Cardiac fibroblast (primary cell): ENCODE measurements at places on chromosomes 7 and 10.

GRCh38 chr7:5636914-5637313 lies 144.5 kb downstream of the RNF216 start:
- DNase-seq = peak; percentile 88

GRCh38 chr10:117594722-117595121 lies 52.2 kb downstream of the EMX2 start:
- DNase-seq = no peak

- DNase-seq = no peak
Observed at GRCh38 chr7:13991791-13992595, 2.5 kb upstream of the ETV1 start.

GRCh38 chr7:8037151-8037550 lies 68.6 kb downstream of the GLCCI1 start:
- peak; percentile 28 for DNase-seq

GRCh38 chr10:125073996-125074395 lies 86.4 kb downstream of the CTBP2 start:
- no peak for DNase-seq

- DNase-seq = no peak
Observed at GRCh38 chr7:158085741-158086695, 501.6 kb downstream of the PTPRN2 start.

DNA sequence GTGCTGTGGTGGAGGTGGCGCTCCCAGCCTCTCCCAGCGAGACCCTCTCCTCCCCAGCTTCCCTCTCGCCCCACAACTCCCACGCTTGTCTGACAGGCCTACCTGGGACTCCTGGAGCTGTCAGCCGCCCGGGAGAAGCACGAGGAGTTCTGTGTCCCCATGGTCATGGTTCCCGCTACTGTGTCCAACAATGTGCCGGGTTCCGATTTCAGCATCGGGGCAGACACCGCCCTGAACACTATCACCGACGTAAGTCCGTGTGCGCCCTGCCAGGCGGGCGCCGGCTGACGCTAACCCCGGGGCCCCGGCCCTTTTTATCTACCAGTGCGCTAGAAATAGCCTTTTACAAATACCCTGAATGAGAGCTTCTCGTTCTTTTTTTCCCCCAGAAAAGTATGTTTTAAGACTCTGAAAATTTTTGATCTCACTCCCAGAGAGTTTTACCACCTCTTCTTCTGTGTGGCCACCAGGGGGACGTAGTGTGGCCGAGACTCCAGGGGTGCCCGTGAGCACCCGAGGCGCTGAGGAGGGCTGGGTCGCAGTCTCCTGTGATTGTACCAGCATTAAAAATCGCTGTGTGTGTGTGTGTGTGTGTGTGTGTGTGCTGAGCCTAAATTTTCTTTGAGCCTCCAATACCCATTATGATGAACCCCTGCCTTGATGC lies 52.6 kb downstream of the PFKP start:
- peak; percentile 46 for DNase-seq

- no peak for DNase-seq
Observed at GRCh38 chr10:129942391-129942790, 21.7 kb downstream of the EBF3 start.

DNA sequence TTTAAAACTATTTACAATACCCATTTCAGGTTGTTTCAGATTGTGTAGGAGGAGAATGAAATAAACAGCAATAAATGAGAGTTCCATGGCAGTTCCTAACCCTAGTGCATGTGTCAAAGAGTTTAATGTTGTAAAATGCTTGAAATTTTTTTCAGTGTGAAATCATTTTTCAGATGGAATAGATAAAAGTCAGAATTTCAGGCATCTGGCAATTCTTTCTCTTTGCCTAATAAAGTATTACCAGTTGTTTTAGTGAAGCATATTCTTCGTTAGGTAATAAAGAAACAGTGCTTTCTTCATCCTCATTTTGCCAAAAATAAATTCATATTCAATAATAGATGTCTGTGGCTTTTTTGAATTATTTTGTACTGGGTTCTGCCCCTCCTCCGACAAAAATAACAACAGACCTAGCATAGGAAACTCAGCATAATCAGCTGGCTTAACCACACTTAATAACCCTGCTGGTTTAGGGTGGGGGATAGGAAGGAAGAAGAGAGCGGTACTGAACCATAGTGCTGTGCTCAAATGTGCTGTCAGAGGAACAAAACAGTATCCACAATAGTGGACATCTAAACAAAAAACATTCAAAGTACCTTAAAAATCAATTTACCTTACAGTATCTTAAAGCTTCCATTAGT lies 39.1 kb downstream of the MINDY3 start:
- DNase-seq = no peak

GRCh38 chr10:116665541-116666125 lies 44.9 kb downstream of the PNLIPRP2 start:
- DNase-seq = peak; percentile 5

- DNase-seq = no peak
Observed at GRCh38 chr10:57898231-57898630, 369.5 kb downstream of the IPMK start.

DNA sequence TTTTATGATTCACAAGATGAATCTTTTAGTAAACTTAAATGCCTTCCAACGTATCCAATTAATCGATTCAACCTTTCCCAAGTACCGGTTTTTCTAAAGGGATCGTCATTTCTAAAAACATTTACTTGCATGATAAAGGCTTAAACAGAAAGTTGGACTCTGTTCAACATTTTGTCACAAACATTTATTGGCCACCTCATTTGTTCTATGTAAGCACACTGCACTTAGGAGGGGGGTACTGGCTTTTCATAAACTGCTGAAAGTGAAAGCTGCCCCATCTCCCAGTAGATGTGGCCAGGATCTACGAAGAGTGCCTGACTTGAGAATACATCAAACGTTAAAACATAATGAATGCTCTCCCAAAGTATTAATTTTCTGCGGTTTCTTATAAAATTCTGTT lies 37.3 kb upstream of the LAMB4 start:
- peak; percentile 31 for DNase-seq

DNA sequence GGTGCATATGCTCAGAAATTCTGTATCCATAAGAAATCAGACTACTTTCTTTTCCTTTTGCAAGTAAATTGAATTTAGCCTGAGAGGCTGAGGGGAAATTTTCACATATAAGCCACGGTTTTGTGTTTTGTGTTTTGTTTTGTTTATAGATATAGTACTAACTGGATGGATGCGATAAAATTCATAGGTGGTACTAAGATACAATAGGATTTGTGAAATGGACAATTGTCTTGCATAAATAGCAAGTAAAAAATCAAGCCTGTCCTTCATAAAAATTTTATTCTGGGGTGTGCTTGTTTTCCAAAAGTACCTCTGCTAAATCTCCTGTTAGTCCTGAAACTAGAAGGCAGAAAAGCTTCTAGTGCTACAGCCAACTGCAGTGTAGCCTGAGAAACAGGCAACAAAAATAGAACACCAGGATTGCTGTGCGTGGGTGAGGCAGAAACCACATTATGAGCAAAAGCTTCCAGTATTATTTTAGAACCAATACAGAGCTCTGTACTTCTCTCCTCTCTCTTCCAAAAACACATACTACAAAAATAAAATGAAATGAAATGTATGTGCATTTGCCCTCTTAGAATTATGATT lies 634 bp upstream of the HDAC9 start:
- peak; percentile 53 for DNase-seq

GRCh38 chr10:133131053-133131452 lies 29.0 kb upstream of the KNDC1 start:
- DNase-seq = no peak

DNA sequence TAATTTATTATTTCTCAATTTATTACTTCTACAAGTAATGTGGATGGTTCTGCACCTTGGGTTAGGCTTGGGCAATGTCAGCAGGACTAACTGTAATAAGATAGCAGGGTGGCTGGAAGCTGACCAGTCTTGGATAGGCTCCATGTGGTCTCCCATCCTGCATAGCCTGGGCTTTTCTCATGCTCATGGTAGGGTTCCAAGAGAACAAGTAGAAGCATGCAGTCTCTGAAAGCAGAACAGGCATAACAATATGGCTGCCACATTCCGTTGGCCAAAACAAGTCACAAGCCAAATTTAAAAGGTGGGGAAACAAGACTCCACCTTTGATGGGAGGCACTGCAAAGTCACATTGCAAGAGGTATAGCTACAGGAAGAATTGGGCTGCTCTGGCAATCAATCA lies 98.6 kb upstream of the MDFIC start:
- peak; percentile 49 for DNase-seq

DNA sequence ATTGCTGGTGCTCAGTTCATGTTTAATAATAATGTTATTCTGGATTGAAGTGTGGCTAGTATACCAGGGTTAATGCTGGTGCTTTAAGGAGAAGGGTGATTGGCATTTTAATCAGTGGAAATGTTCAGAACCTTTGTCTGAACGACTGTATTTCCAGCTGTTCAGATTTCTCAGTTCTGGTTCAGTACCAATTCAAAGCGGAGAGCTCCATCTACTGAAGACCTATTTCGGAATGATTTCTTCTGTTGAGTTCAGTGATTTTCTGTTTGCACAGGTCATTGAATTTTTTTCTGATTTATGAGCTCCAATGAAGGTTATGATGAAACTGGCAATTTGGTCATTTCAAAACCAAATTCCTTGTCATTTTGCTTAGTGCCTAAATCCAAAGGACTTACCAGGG lies 160.1 kb downstream of the EXOC4 start:
- no peak for DNase-seq

- DNase-seq = no peak
Observed at GRCh38 chr10:8242295-8242872, 187.9 kb downstream of the GATA3 start.

GRCh38 chr7:14069961-14070360 lies 80.5 kb upstream of the ETV1 start:
- no peak for DNase-seq

- DNase-seq = no peak
Observed at GRCh38 chr10:30749385-30749784, 119.8 kb upstream of the LYZL2 start.

GRCh38 chr7:45157653-45158401 lies at the start of gene RAMP3:
Gene RAMP3, plus strand, starts transcription at chr7:45157791. Its CDS starts 38 bp downstream, at chr7:45157829.
- DNase-seq = no peak

GRCh38 chr10:125208854-125209565 lies 48.6 kb upstream of the CTBP2 start:
- DNase-seq = no peak

DNA sequence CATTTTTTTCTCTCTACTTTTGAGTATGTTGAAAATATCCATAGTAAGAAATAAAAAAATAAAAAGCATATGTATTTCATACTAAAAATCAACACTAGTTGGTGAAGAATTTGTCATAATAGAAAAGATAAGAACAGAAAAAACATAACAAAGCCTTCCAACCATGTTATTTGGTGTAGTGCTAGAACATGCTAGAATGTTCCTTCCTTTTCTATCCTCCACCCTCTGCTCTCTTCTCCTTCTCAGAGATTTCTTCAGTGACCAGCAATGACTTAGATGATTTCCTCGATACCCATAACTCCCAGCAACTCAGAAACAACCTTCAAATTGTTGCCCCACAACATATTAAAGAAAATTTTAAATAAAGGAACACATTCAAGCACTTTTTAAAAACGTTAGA lies 2.6 kb downstream of the ZC3HAV1 start:
- no peak for DNase-seq

DNA sequence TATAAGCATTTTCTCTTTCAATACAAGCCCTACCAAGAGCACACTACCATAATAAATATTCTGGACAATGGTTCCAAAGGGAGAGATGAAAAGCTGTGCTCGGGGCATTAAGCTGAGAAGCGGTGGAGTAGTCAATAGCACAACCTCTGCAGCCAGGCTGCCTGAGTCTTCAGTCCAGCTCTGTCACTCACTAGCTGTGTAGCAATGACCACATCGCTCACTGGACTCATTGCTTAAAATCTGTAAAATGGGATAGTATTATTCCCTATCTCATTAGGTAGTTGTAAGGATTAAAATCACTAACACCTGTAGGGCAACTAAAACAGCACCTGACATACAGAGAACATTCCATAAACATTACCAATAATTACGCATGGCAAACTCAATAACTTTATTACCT lies 199.9 kb upstream of the KLF14 start:
- no peak for DNase-seq

DNA sequence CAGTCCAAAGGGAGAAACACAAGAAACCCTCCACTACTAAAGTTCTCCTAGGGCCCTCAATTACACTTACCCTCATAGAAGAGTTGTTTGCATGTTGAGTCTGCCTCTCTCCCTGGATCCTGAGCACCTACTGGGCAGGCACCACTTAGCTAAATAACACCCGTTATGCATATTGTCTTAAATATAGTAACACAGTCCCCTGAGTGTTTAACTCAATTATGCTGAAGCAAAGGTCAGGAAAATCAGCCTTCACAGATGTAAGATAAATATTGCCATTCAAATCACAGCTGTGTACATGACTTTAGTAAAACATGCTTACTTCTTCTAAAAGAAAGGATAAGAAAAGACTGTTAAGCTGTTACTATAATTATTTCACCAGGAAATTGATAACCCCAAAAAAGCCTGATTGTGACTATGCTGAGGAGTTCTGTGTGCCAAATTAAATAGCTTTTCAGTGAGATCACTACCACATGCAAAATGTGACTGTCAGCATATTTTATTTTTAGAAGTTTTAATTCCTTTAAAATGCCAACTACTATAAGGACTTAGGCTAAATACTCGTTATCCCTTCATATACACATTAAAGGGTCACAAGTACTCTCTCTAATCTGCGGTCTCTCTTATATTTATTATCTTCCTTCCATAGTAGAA lies 733.9 kb upstream of the PHF14 start:
- DNase-seq = no peak

DNA sequence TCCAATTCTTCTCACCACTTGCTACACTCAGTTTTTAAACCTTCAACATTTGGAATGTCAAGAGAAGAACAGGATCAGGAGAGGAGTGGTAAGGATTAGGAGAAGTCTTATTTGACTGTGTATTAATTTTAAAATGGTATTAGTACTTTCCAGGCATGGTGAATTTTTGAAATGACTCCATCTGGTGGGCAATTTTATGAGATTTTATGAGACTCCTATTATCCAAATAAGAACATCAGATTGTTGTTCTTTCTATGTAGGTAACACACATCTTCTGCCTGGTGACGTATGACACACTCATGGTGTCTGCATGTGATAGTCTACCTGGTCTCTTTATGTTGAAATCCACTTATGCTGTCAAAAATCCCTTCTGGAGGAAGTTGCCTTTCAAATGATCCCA lies 51.0 kb downstream of the SLC13A1 start:
- peak; percentile 45 for DNase-seq

GRCh38 chr7:28245123-28245878 lies 64.7 kb upstream of the JAZF1 start:
- no peak for DNase-seq

DNA sequence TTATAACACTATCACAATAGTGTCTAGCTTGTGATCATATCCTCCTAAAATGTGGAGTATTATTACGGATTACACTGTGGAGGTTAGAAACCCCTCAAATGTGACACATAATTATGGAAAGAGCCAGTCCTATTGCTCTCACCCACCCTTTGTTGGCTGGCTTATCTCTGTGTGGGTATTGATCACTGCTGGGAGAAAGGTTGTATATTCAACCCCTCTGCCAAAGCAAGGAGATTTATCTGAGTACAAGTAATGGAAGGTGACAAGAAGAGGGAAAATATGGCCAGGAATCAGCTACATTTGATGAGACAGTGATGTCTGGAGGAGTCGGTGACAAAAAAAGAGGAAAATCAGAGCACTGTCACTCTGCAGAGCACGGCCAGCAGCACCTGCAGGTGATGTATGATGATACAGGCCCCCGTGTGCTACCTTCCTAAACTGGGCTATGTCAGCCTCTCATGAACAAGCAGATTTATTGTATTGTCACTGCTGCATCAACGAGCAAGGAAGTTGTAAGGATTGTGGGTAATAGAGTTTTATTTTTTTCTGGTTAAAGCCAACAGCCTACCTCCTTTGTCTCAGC lies 235.3 kb downstream of the PHF14 start:
- DNase-seq = no peak
